ENCODE measurements at places on chromosomes 16 and 17. TPM values are rescaled to one million over a fixed set of nuclear protein-coding genes. Genes with fewer than 3 reads are reported as not detected.

- no peaks in the 10 kb centered on the region for H3K27me3 ChIP-seq
- peaks cover 19% of the 10 kb centered on the region for H3K36me3 ChIP-seq
- no peak overlapping the region for H3K4me3 ChIP-seq
- no peak for DNase-seq
- H3K27ac ChIP-seq = no peak overlapping the region
- no peaks in the 10 kb centered on the region for H3K4me1 ChIP-seq
Observed at GRCh38 chr16:28586466-28586865, 10.4 kb downstream of the SULT1A2 start.

DNA sequence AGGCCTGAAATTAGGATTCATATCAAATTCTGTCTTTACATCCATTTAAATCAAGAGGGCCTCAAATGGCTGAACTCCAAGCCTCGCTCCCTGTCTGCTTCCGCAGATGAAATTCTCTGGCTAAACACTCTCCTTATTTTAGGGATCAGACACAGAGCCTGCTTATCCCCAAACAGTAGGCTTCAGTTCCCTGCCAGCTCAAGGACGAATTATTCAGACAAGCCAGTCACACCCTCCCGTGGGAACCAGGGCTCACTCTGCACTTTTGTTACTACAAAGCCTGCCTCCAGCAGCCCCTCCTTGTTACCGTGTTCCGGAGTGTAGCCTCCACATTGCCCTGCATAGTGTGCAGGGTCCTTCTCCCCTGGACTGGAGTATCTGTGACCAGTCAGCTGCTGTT is 46.6 kb upstream of the LCMT1 start:
- H3K27me3 ChIP-seq = peaks cover 5% of the 10 kb centered on the region
- H3K4me3 ChIP-seq = no peak overlapping the region
- H3K36me3 ChIP-seq = no peaks in the 10 kb centered on the region
- H3K4me1 ChIP-seq = peaks cover 58% of the 10 kb centered on the region
- H3K27ac ChIP-seq = no peak overlapping the region

DNA sequence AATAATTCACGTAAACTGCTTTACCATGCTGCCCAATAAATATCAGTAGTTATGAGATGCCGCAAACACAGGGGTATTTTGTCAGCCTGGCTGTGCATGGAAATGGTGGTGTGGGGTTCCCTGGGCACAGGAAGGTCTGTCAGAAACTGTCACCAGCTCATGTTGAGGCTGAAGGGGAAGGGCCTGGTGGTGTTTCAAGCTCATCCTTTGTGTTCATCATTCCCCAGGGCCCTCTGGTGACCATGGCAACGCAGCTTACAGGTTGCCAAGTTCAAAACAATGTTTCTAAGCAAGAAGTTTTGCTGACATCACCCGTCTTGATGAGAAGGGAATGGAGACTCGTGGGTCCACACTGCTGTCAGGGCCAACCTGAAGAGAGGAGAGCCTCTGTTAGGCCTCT is 348.9 kb upstream of the C16orf82 start:
- H3K36me3 ChIP-seq = no peaks in the 10 kb centered on the region
- no peak overlapping the region for H3K4me3 ChIP-seq
- H3K4me1 ChIP-seq = no peaks in the 10 kb centered on the region
- H3K27me3 ChIP-seq = no peaks in the 10 kb centered on the region
- H3K27ac ChIP-seq = no peak overlapping the region
- no peak for DNase-seq

- H3K27ac ChIP-seq = no peak overlapping the region
- no peaks in the 10 kb centered on the region for H3K4me1 ChIP-seq
- H3K27me3 ChIP-seq = no peaks in the 10 kb centered on the region
Observed at GRCh38 chr17:71580220-71580619, 540.6 kb upstream of the SOX9 start.

- DNase-seq = no peak
- peak overlapping the region; percentile 99 for H3K4me3 ChIP-seq
- H3K27me3 ChIP-seq = no peaks in the 10 kb centered on the region
- peaks cover 32% of the 10 kb centered on the region for H3K36me3 ChIP-seq
- peak overlapping the region; percentile 98 for H3K27ac ChIP-seq
- peaks cover 32% of the 10 kb centered on the region for H3K4me1 ChIP-seq
Observed at GRCh38 chr17:81666092-81666341, 388 bp downstream of the OXLD1 start.

Gene LRRC46
- 0.70 TPM for total RNA-seq

Gene NPIPA5
- 16.5 TPM for total RNA-seq

- peaks cover 29% of the 10 kb centered on the region for H3K4me1 ChIP-seq
- no peak for DNase-seq
- H3K36me3 ChIP-seq = peaks cover 8% of the 10 kb centered on the region
Observed at GRCh38 chr16:81593481-81593880, 148.9 kb downstream of the CMIP start.

DNA sequence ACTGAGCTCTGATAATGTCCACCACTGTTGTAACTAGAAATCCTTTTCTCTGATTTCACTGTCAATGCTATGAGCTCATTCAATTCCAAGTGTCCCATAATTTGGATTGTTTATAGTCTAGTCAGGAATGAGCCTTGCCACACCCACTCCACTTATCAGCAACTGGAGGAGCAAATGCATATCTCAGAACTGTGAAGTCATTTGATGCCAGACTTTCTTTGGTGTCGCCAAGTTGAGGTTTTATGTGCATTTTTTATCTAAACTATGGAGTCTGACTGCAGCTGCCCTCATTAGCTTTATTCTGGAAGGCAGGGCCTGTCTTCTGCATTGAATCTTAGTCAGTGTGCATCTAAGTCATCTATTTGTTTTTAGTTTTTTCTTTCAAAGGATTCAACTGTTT is 361.3 kb downstream of the PMP22 start:
- no peak for DNase-seq
- no peaks in the 10 kb centered on the region for H3K4me1 ChIP-seq
- H3K4me3 ChIP-seq = no peak overlapping the region
- H3K36me3 ChIP-seq = no peaks in the 10 kb centered on the region
- no peaks in the 10 kb centered on the region for H3K27me3 ChIP-seq

DNA sequence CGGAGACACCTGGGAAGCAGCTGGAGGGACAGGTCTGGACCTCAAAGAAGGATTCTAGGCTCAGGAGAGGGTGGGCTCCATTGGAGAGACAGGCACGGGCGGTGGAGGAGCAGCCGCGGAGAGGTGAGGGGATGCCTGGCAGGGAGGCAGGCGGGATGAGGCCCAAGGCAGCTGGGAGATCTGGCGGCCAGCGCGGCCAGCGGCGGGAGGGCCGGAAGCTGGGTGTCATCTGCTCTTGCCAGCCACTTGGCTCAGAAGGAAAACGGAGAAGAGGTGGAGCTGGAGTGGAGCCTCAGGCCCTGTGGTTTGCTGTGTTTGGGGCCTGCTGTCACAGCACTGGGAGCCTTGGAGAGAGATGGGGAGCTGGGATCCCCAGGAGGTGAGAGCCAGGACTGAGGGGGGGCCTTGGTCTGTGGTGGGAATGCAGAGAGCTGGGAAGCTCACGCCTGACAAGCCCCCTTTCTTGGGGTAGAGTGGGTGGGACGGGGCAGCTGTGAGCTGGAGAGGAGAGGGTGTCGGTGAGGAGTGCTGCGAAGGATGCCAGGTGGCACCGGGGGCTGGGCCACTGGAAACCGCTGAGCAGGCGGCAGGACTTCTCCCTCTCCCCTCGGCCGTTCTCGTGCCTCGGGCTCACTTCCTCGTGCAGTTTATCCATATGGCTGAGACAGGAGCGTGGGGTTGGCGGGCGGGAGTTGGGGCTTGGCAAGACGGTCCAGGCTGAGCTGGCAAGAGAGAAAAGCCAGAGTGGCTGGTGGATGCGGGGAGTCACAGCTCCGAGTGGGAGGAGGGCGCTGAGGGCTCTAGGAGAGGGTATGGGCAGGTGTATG is 8.0 kb downstream of the TBC1D24 start:
- no peak overlapping the region for H3K4me3 ChIP-seq
- H3K4me1 ChIP-seq = peaks cover 14% of the 10 kb centered on the region
- no peak overlapping the region for H3K27ac ChIP-seq
- peaks cover 2% of the 10 kb centered on the region for H3K36me3 ChIP-seq
- peaks cover 1% of the 10 kb centered on the region for H3K27me3 ChIP-seq
